Activated CD4-positive, alpha-beta memory T cell treated with anti-CD3 and anti-CD28 coated beads for 36 hours (primary cell): ENCODE measurements at places on chromosomes 11 and 22. TPM values are rescaled to one million over a fixed set of nuclear protein-coding genes. Genes with fewer than 3 reads are reported as not detected.

DNA sequence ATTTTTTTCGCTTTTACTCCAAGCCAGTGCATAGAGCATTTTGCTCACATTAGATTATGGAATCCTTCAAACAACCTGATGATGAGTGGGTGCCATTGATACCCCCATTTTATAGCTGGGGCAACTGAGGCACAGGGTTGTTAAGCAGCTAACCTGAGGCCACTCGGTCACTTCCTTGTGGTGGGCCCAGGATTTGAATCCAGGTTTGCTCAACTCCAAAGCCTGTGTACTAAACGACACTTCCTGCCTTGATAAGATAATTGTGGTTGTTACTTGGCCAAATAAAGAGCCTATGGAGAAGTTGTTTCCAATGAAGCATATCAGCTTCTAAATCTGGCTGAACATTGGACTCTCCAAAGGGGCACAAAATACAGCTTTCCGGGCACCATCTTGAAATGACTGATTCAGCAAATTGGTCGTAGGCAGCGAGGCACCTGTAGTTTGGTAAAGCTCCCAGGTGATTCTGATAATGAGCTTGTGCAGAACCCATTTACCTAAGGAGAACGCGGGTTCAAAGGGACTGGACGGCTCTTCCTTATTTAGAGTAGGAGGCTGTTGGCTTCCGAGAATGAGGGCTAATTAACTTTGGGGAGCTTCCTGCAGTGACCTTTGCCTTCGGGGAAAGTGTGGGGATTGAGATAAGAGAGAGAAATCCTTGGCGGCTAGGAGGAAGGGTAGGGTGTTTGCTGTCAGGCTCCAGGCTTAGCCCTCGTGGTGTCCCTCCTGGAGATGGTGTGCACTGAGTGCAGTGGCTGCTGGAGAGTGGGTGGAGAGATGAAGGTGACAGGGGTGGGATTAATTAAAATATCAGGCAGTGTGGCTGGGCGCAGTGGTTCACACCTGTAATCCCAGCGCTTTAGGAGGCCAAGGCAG, 17.5 kb upstream of the EHF start:
- H3K27ac ChIP-seq, result no peak overlapping the region
- no peak for DNase-seq
- no peaks in the 10 kb centered on the region for H3K36me3 ChIP-seq
- H3K4me3 ChIP-seq, result no peak overlapping the region
- peaks cover 5% of the 10 kb centered on the region for H3K27me3 ChIP-seq

The LGALS12 gene
- not detected for total RNA-seq

The DDX17 gene
- 358 TPM for total RNA-seq

DNA sequence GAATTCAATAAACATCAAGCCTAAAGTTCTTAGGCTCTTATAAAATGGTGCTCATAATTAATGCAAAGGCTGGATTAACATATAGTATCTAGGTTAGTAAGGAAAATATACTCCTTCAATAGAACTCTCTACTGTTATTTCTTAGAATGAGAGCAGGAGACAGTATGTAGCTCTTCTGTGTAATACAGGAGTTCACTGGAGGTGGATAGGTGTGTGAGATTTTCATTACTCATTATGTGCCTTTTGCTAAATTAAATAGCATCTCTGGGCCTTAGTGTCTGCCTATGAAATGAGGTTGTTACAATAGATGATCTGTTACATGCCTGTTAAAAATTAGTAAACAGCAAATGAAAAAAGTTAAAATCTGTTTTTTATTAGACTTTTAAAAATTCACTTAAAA, 20.6 kb downstream of the EED start:
- H3K4me3 ChIP-seq, result no peak overlapping the region
- H3K4me1 ChIP-seq, result peaks cover 27% of the 10 kb centered on the region
- no peak for DNase-seq
- peaks cover 50% of the 10 kb centered on the region for H3K36me3 ChIP-seq

The STK33 gene
- 0.24 TPM for total RNA-seq

- no peaks in the 10 kb centered on the region for H3K4me1 ChIP-seq
- H3K4me3 ChIP-seq, result no peak overlapping the region
- H3K36me3 ChIP-seq, result no peaks in the 10 kb centered on the region
- H3K27me3 ChIP-seq, result peaks cover 6% of the 10 kb centered on the region
- no peak for DNase-seq
- H3K27ac ChIP-seq, result no peak overlapping the region
Measured at GRCh38 chr22:27110665-27111451, 453.5 kb downstream of the MIAT start.

GRCh38 chr11:128532016-128532571, 55.3 kb downstream of the ETS1 start:
- peaks cover 49% of the 10 kb centered on the region for H3K4me1 ChIP-seq
- H3K36me3 ChIP-seq, result no peaks in the 10 kb centered on the region
- H3K27me3 ChIP-seq, result peaks cover 2% of the 10 kb centered on the region
- H3K27ac ChIP-seq, result no peak overlapping the region

The GPHA2 gene
- total RNA-seq, result 0.46 TPM

The MAP6 gene
- 0.05 TPM for total RNA-seq

The RAC2 gene
- 727 TPM for total RNA-seq

The FOSL1 gene
- total RNA-seq, result 17.1 TPM

GRCh38 chr22:37943136-37943824, 10.1 kb downstream of the C22orf23 start:
- no peak overlapping the region for H3K27ac ChIP-seq
- no peaks in the 10 kb centered on the region for H3K27me3 ChIP-seq
- no peak for DNase-seq
- no peak overlapping the region for H3K4me3 ChIP-seq
- peaks cover 5% of the 10 kb centered on the region for H3K36me3 ChIP-seq

DNA sequence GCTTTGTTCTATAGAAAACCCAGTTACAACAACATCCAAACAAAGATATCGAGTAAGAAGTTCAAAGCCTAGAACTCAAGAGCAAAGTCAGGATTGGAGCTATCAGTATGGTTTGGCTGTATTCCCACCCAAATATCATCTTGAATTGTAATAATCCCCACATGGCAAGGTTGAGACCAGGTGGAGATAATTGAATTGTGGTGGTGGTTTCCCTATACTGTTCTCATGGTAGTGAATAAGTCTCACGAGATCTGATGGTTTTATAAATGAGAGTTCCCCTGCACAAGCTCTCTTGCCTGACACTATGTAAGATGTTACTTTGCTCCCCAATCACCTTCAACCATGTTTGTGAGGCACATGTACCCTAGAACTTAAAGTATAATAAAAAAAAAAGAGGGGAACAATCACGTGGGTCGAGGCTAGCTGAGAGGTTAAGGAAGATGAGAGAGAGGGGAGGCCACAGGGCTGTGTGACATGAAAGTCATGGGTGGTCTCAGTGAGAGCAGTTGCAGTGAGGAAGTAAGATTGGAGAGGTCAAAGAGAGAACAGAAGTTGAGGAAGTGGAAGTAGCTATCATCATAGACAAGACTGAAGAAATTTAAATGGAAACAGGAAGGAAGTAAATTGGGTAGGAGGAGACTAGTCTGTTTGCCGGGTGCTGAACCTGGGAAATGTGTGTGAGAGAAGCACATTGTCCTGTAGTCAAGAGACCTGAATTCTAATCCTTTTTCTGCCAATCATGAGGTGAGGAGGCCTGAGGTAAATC, 80.1 kb upstream of the CD44 start:
- H3K36me3 ChIP-seq, result peaks cover 9% of the 10 kb centered on the region
- H3K27me3 ChIP-seq, result no peaks in the 10 kb centered on the region
- H3K27ac ChIP-seq, result no peak overlapping the region

- H3K36me3 ChIP-seq, result no peaks in the 10 kb centered on the region
- H3K4me3 ChIP-seq, result no peak overlapping the region
- DNase-seq, result no peak
- H3K27ac ChIP-seq, result no peak overlapping the region
- H3K27me3 ChIP-seq, result peaks cover 70% of the 10 kb centered on the region
- H3K4me1 ChIP-seq, result peaks cover 5% of the 10 kb centered on the region
Measured at GRCh38 chr11:19345848-19346681, 105.3 kb upstream of the E2F8 start.

DNA sequence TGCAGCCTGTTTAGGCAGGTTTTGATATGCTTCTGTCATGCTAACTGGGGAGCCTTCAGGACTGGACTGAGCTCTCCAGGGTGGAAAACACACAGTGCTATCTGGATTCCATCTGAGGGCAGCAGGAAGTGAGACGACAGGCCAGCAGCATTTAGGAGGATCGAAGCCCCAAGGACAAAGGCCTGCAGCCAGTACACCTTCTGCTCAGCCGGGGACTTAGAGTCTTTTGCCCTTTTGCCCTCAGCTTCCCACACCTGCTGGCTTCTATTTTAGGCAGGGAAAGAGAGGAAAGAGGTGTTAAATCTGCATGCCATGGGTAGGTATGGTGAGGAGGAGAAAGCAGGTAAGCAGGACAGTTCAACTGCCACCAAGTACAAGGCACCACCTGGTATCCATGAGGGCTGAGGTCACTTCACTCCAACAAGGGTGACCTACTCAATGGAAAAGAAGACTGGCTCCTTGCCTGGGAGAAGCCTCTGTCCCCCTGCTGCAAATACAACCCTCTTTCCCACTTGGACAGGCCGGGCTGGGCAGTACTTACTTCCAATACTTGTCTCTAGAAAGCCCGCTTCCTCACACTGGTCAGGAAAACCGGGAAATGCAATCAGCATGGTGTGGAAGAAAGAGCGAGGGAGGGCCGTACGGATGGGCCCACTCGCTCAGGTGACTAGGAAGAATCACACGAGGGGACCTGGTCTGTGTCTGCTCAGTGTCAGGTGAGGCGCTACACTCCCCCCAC, 12.3 kb downstream of the LARGE2 start:
- H3K36me3 ChIP-seq, result peaks cover 8% of the 10 kb centered on the region
- peaks cover 20% of the 10 kb centered on the region for H3K4me1 ChIP-seq
- H3K27ac ChIP-seq, result no peak overlapping the region
- H3K4me3 ChIP-seq, result no peak overlapping the region
- H3K27me3 ChIP-seq, result no peaks in the 10 kb centered on the region
- no peak for DNase-seq
